Stimulated activated CD4-positive, alpha-beta T cell treated with anti-CD3 and anti-CD28 coated beads, Interleukin-1b, Interleukin-23, amount 100 ng/mL, for 1 hour (primary cell): ENCODE measurements at places on chromosomes 12 and 14.

GRCh38 chr12:1044199-1044598 lies 53.2 kb downstream of the ERC1 start:
- DNase-seq = no peak

DNA sequence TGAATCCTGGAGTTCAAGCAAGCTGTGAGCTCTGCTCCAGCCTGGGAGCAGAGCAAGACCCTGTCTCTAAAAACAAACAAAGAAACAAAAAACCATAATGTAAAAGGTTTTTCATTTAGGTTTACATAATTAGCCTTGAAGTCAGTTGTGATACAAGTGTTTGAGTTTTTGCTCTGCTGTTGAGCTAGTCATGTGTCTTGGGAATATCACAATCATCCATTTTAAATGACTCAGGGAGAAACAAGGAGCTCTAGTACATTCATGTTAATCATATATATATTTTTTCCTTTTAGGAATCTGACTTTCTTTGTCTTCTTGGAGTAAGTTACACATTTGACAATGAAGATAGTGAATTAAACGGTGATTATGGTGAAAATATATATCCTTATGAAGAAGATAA lies 12.9 kb downstream of the MIA2 start:
- no peak for DNase-seq

GRCh38 chr14:50717811-50718210 lies 49.7 kb upstream of the SAV1 start:
- no peak for DNase-seq

- DNase-seq = no peak
Measured at GRCh38 chr14:100410056-100410565, 87.0 kb downstream of the SLC25A47 start.

DNA sequence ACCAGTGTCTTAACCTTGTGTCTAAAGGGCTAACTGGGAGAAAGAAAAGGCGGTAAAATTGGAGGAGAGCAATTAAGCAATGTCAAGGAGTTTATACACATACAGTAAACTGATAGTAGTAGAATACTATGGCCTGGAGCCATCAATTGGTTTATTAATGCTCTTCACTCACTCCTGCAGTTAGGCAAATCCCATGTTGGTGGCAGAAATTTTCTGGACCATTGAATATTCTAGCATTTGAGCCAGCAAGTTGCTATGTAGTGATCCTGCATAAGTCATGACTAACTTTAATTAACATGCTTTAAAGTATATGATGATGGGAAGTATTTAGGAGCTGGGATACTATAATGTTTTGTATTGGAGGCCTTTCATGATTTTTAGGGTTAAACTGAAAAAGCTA lies 14.3 kb upstream of the DERA start:
- no peak for DNase-seq

DNA sequence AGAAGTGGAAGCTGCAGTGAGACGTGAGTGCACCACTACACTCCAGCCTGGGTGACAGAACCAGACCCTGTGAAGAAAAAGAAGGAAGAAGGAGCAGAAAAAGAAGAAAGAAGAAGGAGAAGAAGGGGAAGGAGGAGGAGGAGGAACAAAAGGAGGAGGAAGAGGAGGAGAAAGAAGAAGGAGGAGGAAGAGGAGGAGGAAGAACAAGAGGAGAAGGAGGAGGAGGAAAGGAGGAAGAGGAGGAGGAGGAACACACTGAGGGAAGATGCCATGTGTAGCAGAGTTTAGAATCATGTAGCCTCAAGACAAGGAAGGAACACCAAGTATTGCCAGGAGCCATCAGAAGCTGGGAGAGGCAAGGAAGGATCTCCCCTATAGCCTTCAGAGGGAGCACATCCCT lies 241.5 kb downstream of the KSR2 start:
- DNase-seq = no peak

- DNase-seq = no peak
Measured at GRCh38 chr12:121781484-121781997, 11.9 kb downstream of the RHOF start.

DNA sequence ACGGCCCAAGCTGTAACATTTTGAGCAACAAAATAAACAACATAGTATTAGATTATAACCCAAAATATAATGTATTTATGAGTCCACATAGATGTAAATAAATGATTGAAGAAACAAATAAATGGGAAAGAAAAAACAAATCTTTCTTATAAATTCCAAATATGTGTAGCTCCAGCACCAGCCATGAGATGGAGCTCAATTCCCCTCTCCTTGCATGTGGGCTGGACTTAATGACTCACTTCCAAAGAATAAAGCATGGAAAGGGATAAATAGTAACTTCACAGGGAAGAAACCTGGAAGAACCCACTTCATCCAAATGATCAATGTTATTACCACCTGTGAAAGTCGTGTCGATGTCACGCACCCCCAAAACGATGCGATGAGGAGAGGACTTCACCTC lies 158.8 kb downstream of the RPAP3 start:
- no peak for DNase-seq

GRCh38 chr12:98325003-98325402 lies 190.4 kb upstream of the TMPO start:
- DNase-seq = no peak

DNA sequence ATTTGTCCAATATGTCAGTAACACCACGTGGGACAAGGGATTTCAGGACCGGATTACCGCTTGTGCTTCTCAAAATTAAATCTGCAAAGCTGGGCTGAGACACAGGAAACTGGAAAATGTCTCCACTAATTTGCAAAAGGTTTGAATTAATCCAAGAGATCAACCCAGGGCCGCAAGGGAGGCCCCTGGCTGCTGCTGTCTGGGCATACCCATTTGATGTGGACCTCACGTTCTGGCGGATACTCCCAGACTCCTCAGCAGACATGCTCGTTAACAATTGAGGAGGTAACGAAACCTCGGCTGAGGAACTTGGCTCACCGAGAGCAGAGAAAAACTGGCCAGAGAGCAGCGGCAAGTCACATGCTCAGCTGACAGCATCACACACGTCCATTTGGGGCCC lies 180.6 kb downstream of the SLC15A4 start:
- DNase-seq = no peak
